ENCODE measurements at places on chromosomes 1 and 21. TPM values are rescaled to one million over a fixed set of nuclear protein-coding genes. Genes with fewer than 3 reads are reported as not detected.

PCAT6 gene
- total RNA-seq: not detected

RASAL2 gene
- total RNA-seq: 51.0 TPM

S100A7A gene
- not detected for total RNA-seq

MYOG gene
- not detected for total RNA-seq

RAB7B gene
- total RNA-seq: 0.69 TPM

CELA3A gene
- not detected for total RNA-seq

SIK1 gene
- 6.5 TPM for total RNA-seq

S100A7 gene
- total RNA-seq: not detected

PRRX1 gene
- total RNA-seq: 10.6 TPM

DTL gene
- total RNA-seq: 5.5 TPM

All from diencephalon (tissue), 1 donor.